Stimulated activated CD4-positive, alpha-beta T cell treated with anti-CD3 and anti-CD28 coated beads, Interleukin-1b, Interleukin-23, amount 100 ng/mL, for 48 hours (primary cell): ENCODE measurements at places on chromosomes 13 and 19.

DNA sequence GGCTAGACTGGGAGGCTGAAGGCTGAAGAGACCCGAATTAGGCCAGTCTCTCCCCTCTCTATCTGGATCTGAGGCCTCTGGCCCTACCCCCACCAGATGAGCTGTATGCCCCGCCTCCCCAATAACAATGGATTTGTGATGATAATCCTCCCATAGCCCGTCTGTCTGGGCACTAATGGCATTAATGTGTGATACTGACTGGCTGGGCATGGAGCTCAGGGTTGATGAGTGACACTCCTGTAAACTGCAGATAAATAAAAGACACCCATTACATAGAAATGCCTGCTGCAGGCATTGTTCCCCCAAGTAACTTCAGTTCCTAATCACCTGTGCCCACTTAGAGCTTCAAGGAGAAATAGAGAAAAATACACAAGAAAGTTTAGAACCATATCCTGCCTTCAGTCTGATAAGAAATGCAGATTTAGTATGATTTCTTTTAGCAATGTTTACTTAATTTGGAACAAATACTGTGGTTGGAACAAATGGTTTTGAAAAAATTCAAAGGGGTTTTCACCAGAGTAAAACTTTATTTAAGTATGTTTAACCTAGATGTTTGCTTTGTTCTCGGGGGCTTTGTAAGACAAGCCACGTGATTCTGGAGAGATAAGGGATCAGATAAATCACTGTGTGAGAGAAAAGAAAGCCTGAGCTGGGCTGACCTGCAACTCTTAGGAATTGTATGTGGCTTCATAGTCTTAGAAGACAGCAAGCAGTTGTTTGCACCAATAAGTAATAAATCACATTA is 60.3 kb downstream of the TNFRSF19 start:
- DNase-seq, result no peak

GRCh38 chr19:30135093-30135757 is 193.2 kb downstream of the URI1 start:
- no peak for DNase-seq

DNA sequence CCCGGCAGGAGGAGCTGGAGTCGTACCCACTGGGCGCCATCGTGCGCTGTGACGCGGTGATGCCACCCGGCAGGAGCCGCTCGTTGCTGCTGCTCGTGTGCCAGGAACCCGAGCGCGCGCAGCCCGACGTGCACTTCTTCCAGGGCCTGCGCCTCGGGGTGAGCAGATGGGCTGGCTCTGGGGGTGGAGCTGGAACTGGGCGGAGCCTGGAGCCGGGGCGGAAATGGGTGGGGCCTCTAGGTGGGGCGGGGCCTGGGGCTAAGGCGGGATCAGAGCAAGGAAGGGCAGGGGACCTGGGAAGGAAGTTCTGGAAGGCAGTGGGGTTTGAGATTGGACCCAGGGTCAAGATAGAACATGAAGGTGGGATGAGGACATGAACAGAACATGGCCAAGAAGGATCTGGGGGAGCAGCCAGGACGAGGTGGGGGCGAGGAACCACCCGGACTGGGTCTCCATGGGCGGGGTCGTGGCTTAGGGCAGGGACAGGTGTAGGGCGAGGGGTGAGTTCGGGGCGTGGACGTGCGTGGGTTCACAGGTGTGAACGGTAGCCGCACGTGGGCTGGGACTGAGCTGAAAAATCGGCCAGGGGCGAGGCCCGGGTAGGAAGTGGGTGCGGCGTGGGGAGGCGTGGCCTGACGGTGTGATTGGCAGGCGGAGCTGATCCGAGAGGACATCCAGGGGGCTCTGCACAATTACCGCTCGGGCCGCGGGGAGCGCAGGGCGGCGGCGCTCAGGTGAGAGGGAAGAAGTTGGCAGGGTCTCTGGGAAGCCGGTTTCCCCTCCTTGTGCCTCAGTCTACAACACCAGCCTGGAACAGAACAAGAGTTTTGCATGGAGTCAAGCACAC is 4.7 kb downstream of the EPS8L1 start:
- DNase-seq, result peak; percentile 80

DNA sequence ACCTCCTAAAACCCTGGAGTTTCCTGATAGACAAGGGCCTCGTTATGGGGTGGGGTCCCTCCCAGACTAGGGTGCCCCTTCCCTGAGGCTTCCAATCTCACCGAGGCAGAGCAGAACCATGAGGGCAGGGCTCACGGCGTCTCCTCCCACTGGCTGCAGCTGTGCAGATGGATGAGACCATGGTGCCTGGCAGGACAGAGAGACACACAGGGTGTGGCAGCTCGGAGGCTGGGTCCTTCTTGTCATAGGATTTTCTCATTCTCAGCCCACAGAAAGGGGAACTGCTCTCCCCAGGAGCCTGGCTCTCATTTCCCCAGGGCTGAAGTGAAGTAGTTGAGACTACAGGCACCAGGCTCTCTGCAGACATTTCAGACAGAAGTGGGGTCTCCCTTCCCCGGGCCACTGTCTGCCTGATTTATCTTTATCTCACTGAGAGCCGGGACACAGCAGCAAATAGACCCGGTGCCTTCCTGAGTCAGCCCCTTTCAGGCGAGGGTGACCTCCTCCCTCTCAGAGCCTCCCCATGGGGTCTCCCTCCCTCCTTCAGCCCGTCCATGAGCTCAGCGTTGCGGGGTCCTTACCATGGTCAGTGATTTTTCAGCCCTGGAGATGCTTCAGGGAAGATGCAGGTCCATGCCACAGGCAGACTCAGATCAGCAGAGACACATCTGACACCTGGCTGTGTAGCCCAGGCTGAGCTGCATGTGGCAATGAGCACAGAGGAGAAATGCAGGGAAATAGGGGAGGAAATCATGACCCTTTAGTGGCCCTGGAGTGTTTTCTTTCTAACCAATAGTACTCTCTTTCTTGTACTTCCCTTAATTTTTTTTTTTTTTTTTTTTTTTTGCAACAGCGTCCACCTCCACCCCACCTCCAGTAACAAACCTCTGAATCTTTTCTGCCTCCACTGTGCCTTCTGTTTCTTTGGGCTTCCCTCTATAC is at the start of gene LILRA5:
LILRA5 (minus strand) TSS at position 731 of the 942 bp plus-strand sequence; CDS start at position 584, 147 bp downstream.
- no peak for DNase-seq

GRCh38 chr19:49895566-49896297 is 955 bp downstream of the IL4I1 start:
- peak; percentile 58 for DNase-seq

DNA sequence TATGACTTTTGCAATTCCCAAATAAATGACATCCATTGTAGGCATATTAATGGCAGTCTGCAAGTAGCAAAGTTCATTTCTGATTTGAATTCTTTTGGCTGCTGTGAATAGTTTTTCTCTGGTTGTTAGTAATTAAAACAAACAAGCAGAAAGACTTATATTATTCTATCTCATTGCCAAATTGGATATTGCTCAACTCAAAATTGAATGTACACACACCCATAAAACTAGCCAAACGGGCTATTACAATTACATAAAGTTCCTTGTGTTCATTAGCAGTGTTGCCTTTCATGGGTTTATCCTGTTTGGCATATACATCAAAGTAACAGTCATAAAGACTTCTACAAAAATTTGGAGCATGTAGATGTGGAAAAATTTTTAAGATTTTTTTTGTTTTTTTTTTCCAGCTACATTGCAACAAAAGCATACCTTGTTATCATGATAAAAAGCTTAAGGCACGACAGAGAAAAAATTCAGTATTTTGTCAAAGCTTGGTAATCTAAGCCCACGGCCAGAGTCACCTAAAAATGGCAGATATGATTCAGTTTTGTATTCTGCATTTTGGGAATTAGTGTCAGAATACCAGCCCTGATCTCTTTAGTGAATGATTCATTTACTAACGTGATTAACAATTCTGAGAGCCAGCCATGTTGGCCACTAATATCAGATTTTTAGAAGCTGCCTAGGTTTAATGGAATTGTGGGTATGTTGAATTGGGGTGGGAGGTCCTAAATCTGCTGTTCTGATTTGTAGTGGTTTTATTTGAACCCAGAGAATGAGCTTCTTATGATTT is 108.4 kb downstream of the KLF5 start:
- DNase-seq, result no peak

DNA sequence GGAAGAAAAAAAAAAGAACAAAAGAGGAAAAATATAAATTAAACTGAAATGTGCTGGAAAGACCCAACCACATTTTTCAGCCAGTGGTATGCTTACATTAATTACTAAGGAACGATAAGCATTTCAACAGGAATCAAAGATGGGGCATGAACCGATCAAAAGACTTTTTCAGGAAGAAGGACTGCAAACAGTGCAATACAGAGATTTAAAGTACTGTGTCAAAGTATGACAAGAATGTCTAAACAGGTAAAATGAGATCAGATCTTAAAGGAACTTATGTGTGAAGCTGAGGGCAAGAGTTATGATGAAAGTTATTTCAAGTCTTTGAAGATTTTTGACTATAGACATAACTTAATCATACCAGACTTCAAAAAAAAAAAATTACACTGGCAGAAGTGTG is 1761.8 kb downstream of the SLITRK5 start:
- DNase-seq, result no peak

DNA sequence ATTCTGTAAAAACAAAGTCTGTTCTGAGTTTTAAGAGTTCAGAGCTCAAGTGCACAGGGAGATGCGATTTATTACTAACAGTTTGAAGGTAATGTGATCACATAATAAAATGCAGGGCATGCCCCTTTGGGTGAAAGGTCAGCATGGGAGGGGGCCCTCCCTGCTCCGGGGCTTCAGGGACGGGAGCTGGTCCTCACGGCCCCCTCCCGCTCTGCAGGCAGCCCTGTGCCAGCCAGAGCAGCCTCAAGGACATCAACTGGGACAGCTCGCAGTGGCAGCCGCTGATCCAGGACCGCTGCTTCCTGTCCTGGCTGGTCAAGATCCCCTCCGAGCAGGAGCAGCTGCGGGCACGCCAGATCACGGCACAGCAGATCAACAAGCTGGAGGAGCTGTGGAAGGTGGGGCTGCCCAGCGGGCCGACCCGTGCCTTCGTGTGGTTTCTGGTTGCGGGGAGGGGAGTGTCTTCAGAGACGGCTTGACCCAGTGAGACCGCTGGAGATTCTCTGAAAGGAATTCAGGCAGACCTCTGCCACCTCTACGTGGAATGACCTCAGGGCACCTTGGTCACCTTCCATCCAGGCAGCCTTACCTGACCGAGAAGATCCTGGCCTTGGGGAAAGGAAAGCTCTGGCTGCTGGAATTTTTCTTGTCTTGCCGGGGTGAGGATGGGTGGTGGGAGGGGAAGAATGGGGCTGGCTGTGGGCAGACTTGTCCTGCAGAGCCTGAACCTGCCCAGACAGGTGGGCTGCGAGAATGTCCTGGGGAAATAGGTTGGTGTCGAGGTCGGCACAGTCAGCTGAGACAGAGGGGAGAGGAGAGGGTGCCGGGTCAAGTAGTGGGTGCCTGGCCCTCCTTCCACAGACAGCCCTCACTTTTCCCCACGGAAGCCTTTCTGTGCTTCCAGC is 19.0 kb downstream of the UPF1 start:
- no peak for DNase-seq

DNA sequence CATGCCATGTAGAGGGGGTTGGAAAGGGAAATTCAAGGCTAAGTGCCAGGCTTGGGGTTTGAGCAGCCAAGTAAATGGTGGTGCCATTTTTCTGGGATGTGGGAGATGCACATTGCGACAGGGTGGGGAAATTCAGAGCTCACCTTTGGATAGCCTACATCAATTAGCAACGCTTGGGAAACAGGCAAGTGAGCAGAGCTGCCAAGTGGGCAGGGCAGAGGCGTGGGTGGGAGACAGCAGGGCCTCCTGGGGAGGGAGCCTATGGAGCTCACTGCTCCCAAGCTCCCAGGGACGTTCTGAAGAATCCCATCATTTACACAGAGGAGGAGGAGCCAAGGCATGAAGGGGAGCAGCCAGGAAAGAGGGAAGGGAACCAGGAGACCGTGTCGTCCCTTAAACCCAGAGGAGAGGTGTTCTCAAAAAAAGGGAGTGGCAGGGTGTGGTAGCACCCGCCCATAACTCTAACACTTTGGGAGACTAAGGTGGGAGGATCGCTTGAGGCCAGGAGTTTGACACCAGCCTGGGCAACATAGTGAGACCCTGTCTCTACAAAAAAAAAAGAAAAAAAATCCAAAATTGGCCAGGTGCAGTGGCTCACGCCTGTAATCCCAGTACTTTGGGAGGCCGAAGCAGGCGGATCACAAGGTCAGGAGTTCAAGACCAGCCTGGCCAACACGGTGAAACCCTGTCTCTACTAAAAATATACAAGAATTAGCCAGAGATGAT is 11.5 kb upstream of the CCNE1 start:
- DNase-seq, result no peak

DNA sequence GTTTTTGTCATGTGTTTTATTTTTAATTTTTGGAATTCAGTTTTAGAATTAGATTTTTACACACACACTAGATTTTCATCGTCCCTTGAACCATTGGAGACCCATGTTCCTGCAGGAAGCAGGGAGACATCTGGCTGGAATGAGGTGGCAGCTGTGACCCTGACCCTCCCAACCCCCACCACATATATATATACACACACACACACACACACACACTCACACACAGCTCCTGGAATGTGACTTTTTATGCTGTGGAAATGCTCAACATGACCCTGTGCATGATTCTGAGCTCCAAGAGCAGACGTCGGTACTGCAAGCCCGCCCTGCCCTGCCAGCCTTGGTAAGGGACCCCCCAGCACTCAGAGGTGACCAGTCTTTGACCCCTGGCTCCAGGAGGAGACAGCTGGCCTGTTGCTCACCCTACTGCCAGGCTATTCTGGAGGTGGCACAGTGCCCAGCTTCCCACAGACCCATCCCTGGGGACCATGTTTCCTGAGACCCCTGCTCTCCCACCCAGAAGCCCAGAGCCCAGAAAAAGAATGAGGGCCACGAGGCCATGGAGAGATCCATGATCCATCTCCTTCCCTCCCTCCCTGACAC is 103.2 kb upstream of the VSTM2B start:
- no peak for DNase-seq

- no peak for DNase-seq
Measured at GRCh38 chr19:11387162-11388034, 3.3 kb upstream of the EPOR start.

- no peak for DNase-seq
Measured at GRCh38 chr19:49613374-49613773, 22.4 kb downstream of the PRR12 start.

DNA sequence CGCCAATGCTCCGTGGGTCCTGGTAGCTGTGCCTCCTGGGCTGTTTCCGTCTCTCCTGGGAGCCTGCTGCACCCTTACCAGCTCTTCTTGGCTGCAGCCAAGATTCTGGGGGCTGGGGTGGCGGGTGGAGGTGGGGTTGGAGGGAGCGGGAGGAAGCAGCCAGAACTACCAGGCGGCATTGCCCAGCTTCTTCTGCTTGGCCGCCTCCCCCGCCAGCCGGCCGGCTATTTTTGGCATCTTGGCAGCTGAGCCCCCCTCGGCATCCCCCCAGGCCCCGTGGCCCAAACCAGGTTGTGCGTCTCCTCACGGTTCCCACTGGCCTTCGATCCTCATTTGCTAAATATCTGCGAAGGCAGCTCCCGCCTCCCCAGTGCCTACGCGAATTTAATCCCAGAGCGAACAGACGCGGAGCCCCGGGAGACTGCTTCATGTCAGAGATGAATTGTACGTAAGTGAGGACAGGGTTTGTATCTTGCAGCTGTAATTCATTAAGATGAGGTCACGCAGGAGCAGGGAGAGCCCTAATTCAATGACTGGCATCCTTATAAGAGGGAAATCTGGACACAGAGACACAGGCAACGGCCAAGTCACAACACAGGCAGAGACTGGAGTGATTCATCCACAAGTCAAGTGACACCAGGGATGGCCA is 12.8 kb upstream of the PEAK3 start:
- DNase-seq, result no peak
